ENCODE measurements at places on chromosomes 12 and 14. TPM values are rescaled to one million over a fixed set of nuclear protein-coding genes. Genes with fewer than 3 reads are reported as not detected.

ACOT4 gene
- 9.9 TPM for total RNA-seq

OR6C2 gene
- total RNA-seq = not detected

KRT3 gene
- not detected for total RNA-seq

CLEC4E gene
- 0.63 TPM for total RNA-seq

LPCAT3 gene
- total RNA-seq = 54.3 TPM

LIN7A gene
- total RNA-seq = 9.5 TPM

KSR2 gene
- 0.03 TPM for total RNA-seq

GUCY2C gene
- not detected for total RNA-seq

CMTM5 gene
- not detected for total RNA-seq

TMEM229B gene
- total RNA-seq = 0.93 TPM

NOP9 gene
- total RNA-seq = 17.2 TPM

P2RX2 gene
- total RNA-seq = not detected

OR4E2 gene
- not detected for total RNA-seq

HAL gene
- total RNA-seq = 210 TPM

OAS3 gene
- 4.1 TPM for total RNA-seq

KCNH5 gene
- not detected for total RNA-seq

HOXC4 gene
- 0.10 TPM for total RNA-seq

NRIP2 gene
- 0.15 TPM for total RNA-seq

LHX5 gene
- total RNA-seq = not detected

CMKLR1 gene
- 3.8 TPM for total RNA-seq

AMN gene
- total RNA-seq = 56.0 TPM

GALNT8 gene
- total RNA-seq = not detected

C14orf132 gene
- 4.7 TPM for total RNA-seq

MSI1 gene
- not detected for total RNA-seq

BIN2 gene
- total RNA-seq = 2.7 TPM

SLC24A4 gene
- 0.20 TPM for total RNA-seq

MMP14 gene
- total RNA-seq = 10.9 TPM

CCDC175 gene
- not detected for total RNA-seq

CACNA1C gene
- total RNA-seq = 0.83 TPM

NANOG gene
- total RNA-seq = 0.70 TPM

RNU4-1 gene
- total RNA-seq = 1,949 TPM

RNFT2 gene
- total RNA-seq = 0.40 TPM

GARIN6 gene
- not detected for total RNA-seq

SOX5 gene
- 32.2 TPM for total RNA-seq

CCDC38 gene
- 0.93 TPM for total RNA-seq

KRT74 gene
- total RNA-seq = not detected

KLHL28 gene
- 6.2 TPM for total RNA-seq
